ENCODE measurements at places on chromosomes 13 and 19.

- no peak for DNase-seq
Observed at GRCh38 chr19:31018936-31019335, 330.3 kb downstream of the TSHZ3 start.

DNA sequence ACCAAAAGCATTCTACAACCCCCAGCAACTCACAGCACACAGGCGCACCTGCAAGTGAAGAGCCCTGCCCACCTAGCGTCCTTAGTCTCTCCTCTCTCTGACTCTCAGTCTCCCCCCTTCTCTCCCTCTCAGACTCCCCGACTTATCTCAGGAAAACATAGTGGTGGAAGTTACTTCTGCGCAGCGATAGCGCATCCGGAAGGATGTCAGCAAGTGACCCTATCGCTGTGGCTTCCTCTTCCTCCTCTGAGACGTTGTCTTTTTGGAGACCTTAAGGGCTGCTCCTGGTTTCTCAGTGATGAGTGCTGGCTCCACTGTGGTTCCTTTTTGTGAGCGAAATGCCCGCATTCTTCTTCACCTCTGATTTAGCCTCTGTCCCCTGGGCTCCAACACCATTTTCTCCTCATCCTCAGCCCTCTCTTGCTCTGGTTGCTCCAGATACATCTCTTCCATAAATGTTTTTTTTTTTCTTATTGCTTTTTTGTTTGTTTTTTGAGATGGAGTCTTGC lies 1.4 kb upstream of the YIF1B start:
- no peak for DNase-seq

- DNase-seq: no peak
Observed at GRCh38 chr19:28966737-28967399, 246.1 kb downstream of the UQCRFS1 start.

DNA sequence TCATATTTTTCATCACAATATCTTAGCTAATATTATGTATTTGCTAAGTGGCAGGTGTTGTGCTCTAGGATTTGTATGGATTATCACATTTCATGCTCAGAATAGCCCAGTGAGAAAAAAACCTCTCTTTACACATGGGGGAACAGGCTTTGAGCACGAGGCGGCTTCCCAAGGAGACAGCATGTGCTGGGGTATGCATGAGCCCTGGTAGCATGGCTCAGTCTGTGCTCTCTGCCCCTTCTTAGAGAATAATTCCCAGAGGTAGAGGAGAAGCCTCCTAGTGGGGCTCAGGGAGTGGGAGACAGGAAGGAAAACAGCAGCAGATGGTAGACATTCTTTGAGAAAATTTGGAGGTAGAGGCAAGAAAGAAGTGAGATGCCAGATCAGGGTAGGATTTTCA lies 31.6 kb downstream of the RNASEH2B start:
- no peak for DNase-seq

DNA sequence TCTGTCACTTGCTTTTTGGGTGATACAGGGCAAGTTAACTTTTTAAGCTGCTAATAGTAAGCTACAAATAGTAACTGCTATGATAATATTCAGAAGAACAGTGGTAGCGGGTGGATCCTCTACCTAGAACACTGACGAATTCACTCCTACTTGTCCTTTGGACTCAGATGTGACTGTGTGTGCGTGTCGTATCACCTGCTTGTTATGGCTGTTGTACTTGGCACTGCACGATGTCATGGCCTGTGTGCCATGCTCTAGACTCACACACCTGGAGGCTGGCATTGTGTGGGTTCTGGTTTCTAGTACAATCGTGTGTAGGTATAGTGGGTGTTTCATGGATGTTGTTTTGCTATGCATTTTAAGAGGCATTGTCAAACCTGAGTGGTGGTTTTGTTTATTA lies 130.8 kb downstream of the ATP8A2 start:
- DNase-seq: no peak

DNA sequence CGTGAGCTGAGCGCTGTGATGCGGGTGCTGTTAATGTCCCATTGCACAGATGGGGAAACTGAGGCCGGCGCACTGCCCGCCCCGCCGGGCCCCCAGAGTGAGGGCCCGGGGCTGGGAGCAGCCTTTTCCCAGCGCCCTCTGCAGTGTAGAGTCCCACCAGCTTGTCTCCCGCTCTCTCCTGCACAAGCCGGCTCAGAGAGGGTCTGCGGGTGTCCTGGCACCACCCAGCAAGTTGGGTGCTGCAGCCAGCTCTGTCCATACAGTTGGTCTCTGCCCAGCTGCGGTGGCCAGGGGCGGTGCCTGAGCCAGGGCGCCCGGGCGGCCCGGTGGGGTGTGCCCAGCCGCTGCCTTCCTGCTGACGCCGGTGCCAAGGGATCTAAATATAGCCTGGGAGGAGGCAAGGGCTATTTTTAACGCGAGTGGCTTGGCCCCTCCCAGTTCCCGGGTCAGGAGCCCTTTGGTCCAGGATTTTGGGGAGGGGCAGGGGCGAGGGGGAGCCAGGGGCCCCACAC lies 19.3 kb downstream of the GADD45B start:
- no peak for DNase-seq

DNA sequence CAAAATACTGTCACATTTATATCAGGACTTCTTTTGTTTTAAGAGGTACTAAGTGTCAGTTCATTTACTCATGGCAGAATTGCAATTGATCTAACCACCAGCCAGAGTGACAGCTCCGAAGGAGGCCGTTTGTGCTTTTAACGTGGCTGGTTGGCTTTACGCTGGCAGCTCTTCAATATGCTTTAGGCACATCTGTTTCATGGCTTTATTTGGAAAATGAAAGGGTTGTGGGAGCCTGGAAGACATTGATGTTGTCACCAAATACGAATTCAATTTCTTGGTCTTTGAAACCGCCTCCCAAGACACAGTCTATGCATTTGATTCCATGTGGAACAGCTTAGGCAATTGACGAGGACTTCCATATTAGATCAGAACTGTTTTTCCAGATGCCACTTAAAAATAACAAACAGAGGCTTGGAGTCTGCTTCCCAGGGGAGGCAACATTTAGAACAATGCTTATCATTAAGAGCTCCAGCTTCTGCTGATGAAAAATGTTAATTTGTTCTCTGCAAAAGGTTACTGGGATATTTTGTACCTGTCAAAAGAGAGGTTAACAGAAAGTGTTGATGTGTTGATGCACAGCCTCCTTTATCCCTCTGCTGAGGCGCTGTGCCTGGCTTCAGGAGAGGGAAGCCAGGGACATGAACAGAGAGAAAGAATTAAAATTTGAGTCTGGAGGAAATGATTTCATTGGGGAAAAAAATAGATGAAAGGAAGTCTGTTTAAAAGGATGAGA lies 64.0 kb upstream of the TNFRSF19 start:
- DNase-seq: no peak

GRCh38 chr13:114224201-114224600 lies 10.5 kb upstream of the CDC16 start:
- no peak for DNase-seq

DNA sequence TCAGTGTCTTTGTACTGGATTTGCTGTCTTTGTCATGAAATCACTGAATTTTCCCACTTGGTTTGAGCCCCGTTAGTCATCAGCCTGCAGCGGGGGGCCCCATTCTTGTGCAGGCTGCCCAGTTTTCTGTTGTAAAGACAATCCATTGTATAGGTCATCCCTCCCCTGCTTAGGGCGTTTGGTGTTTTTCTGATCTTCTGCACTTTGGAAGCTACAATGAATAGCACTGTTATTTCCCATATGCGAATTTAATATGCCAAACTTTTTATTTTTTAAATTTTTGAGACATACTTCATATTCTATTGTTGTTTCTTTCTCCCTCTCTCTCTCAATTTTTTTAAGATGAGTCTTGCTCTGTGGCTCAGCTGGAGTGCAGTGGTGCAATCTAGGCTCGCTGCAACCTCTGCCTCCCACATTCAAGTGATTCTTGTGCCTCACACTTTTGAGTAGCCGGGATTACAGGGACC lies 9.0 kb downstream of the SLC27A1 start:
- DNase-seq: no peak

DNA sequence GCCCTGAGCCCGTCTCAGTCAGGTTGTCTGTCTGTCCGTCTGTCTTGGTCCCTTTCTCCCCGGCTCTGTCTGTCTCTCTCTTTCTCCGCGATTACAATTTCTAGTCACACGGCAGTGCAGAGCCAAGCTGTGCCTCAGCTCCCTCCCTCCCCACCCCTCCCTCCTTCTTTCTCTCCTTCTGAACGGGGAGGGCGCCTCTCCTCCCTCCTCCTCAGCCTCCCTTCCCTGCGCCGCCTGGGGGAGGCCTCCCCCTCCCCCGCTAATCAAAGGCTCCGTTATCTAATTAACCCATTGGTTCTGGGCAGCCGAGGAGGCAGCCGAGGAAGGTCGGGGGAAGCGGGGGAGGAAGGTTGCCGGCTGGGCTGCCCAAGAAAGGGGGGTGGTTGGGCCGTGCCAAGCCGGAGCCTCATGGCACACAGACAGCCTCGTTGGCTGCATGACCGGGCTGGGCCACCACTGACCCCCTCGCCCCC lies 16.5 kb downstream of the LRRC4B start:
- DNase-seq: no peak

DNA sequence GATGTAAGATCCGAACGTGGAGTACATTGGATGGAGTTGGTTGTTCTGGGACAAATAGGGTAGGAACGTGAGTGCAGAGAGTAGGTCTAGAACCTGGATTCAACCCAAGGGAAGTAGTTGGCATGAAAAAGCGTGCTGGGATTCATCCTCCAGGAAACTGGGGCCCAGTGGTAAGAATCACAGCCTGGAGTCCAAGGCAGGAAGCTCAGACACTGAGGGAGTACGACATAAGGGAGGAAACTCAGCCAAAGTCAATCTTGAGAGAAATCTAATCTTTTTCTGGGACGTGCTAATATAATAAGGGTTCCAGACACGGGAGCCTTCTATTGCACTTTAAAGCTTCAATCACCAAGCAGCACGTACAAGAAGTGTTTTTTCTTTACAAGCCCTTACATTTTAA lies 46.4 kb downstream of the DLEU7 start:
- no peak for DNase-seq

DNA sequence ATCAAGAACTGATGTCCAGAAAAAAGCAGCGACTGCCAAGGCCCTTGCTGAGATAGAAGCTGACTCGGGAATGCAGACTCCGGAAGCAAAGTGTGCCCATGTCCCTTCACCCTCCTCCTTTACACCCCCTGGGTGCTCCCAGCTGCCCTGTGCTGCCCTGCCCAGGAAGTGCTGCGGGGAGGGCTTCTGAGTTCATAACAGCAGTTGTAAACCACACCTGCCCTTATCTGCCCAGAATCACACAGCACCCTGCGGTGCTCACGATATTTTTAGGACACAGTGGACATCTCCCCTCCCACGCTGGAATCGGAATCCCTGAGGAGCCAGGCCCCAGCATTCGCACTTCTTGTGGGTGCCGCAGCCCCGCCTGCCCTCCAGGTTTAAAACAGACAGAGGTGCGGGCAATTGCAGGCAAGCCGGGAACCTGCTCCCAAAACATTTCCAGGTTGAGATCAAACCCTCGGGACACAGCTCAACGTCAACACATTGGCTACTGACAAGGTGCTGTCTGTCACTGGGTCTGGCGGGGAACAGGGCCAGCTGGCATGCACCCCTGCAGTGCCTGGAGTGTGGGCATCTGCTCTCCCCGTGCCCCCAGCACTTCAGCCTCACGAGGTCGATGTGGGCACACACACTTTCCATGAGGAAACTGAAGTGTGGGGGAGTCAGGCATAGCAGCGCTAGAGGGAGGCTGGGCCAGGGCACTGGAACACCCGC lies 36.8 kb downstream of the RAB20 start:
- no peak for DNase-seq

- no peak for DNase-seq
Observed at GRCh38 chr13:61162636-61163035, 253.0 kb downstream of the PCDH20 start.

- DNase-seq: no peak
Observed at GRCh38 chr19:17136021-17136420, 60.4 kb downstream of the MYO9B start.

GRCh38 chr13:24539500-24540165 lies 27.1 kb upstream of the PARP4 start:
- DNase-seq: no peak

- DNase-seq: no peak
Observed at GRCh38 chr13:26480246-26480855, 77.1 kb upstream of the WASF3 start.

DNA sequence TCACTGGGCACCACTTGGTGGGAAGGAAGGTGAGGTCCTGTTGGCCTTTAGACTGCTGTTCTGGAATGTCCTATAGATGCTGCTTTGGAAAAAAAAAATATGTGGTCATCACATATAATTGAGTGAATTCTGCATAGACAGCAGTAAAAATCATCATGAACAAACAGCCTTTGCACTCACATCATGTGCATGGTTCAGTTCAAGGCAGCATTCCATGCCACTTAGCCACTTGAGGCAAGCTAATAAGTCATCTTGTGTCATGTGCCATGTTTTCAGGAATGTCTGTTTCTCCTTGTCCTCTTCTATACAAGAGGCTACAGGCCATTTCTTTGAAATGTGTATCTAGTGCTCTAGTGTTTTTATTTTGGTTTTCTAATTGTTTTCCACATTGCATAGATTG lies 43.9 kb upstream of the TSC22D1 start:
- DNase-seq: no peak

GRCh38 chr13:106083620-106084350 lies 451.7 kb downstream of the EFNB2 start:
- DNase-seq: no peak

- no peak for DNase-seq
Observed at GRCh38 chr13:74246487-74246886, 112.3 kb upstream of the KLF12 start.

- no peak for DNase-seq
Observed at GRCh38 chr13:32415019-32415418, 12.9 kb downstream of the N4BP2L1 start.

DNA sequence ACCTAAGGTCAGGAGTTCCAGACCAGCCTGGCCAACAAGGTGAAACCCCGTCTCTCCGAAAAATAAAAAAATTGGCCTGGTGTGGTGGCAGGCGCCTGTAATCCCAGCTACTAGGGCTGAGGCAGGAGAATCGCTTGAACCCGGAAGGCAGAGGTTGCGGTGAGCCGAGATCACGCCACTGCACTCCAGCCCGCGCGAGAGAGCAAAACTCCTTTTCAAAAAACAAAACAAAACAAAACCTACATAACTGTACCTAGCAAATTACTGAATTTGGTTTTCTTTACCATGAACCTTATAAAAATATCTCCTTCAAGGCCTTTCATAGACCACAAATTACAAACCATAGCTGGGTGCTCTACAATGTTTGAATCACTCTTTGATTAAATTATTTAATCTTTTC lies 760 bp downstream of the ZNF91 start:
- DNase-seq: no peak

All from stimulated activated CD4-positive, alpha-beta T cell treated with anti-CD3 and anti-CD28 coated beads, Interleukin-12 subunit alpha, Interleukin-12 subunit beta, amount 100 ng/mL, for 4 hours (primary cell).